ENCODE measurements at places on chromosomes 1 and 21.
A peak's percentile ranks its signal among the peaks of the same experiment; 100 is the strongest.

DNA sequence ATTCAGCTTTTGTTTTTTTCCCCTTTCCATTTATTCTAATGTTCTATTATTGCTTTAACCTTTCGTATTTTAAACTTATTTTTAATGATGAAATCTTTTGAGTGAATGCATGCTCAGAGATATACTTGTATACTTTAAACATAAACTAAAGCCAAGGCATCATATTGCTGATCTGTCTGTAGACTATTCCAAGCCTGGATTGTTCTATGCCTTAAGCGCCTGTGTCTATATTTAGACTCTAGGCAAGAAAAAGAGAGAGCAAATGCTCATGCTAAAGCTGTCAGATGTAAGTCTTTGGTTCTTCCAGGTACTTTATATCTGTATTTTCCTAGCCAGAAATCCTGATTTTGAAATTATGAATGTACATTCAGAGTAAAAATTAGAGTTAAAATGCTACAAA, 14.4 kb downstream of the SH3GLB1 start:
- no peak for DNase-seq

- DNase-seq: no peak
Observed at GRCh38 chr1:59481881-59482505, 185.1 kb downstream of the FGGY start.

GRCh38 chr1:5927506-5928370, 64.5 kb downstream of the NPHP4 start:
- DNase-seq: no peak

DNA sequence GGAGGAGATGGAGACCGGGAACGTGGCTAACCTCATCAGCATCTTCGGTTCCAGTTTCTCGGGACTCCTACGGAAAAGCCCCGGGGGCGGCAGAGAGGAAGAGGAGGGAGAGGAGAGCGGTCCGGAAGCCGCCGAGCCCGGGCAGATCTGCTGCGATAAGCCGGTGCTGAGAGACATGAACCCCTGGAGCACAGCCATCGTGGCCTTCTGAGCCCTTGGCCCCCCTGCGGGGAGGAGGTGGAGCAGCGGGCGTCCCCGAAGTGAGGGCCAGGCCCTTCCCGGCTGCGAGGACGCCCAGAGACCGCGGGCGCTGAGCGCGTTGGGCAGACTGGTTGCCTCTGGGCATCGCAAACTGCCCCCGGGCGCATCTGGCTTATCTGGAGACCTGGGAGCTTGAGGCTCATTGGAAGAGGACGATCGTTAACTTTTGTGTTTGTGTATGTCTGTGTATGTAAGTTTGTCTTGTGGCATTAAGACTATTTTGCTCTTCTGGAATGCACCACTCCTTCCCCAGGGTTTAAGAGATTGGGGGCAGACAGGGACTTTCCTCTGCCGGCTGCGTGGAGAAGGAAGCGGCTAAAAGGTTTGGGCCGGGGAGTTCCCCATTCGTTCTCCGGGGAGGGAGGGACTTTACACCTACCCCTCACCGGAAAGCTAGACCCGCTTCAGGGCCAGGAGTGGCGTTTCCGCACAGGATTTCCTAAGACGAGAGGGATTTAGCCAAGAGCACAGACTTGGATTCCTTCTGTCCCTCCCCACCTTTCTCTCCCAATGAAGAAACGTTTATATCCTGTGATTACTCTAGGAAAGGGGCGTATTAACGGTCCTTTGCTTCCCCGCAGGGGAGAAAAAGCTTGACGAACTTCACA, 1.4 kb downstream of the IER5 start:
- peak; percentile 66 for DNase-seq

GRCh38 chr21:45130324-45130774, 56.0 kb downstream of the ADARB1 start:
- no peak for DNase-seq

- DNase-seq: no peak
Observed at GRCh38 chr1:205936846-205937586, 6.2 kb downstream of the SLC26A9 start.

DNA sequence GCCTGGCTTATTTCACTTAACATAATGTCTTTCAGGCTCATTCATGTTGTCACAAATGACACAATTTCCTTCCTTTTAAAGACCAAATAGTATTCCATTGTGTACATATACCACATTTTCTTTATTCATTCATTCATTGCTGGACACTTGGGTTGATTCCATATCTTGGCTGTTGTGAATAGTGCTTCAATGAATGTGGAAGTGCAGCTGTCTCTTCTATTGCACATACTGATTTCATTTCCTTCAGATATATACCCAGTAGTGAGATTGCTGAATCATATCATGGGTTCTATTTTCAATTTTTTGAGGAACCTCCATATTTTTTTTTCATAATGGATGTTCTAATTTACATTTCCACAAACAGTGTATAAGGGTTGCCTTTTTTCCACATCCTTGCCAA, 38.6 kb upstream of the WLS start:
- DNase-seq: no peak

GRCh38 chr1:170407138-170407537, 124.8 kb upstream of the GORAB start:
- no peak for DNase-seq

- no peak for DNase-seq
Observed at GRCh38 chr1:63054184-63054583, 268.2 kb upstream of the FOXD3 start.

DNA sequence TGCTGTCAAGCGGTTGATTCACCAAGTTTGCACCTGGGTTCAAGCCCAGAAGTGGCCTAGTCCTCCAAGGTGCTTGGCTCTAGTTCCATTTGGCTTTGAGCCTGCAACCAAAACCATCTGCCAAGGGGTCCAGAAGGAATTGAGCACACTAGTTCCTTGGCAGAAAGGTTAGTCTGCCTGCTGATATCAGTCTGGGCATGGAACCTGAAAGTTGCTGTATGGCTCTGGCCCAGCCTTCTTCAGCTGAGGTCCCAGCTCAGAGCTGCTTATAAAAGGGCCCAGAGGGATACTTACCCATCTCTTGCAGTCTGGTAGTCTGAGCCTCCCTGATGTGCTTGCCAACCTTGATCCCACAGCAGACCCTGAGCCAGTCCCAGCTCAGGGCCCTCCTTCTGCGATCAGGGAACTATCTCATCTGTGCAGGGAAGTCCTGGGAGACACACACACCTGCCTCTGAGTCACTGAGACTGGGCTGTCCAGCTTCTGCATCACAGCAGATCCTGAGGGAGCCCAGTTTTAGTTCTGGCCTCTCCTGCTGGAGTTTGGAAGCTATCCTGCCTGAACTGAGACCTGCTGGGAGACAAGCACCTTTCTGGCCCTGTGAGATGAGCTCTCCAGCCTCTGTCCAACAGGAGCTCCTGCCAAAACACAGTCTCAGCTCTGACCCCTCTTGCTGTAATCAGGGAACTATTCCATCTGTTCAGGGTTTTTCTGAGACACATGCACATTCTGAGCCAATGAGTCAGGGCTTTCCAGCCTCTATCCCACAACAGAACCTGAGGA, 75.8 kb downstream of the CTH start:
- no peak for DNase-seq

DNA sequence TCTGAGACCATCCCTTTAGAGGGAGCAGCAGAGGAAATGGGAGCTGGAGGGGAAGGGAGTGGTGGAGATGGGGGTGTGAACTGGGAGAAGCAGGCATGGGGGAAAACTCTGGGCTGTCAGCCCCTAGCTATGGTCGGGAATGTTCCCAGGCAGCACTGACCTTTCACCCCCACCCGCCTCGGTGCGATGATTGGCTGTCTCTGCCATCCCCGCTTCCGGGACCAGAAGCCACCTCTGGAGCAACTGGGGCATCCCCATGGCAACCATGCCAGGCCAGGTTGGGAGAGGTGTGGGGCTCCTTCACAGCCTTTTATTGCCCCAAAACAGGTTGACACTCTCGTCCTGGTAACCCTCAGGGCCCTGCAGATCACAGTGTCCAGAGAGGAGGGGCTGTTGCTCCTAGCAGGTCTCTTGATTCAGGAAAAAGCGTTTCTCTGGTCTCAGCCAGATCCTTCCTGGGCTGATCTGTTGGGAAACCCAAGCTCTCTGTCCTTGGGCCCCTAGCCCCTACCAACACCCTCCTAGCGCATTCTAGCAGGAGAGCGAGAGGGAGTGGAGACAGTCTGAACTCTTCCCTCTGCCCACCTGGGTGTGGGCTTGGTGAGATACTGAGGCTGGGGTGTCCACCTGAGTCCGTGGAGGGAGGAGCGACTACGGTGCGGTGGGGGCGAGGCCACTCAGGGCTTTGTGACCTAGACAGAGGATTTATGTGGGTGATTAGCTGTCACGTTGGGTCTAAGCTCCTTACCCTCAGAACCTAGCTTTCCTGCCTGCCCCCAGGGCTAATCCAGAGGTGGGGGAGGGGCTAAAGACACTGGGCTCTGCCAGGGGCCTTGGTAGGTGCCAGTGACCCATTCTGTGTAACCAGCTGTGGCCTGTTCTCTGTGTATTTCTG, 12.2 kb upstream of the SLC6A9 start:
- no peak for DNase-seq

- no peak for DNase-seq
Observed at GRCh38 chr1:183783767-183784637, 20.9 kb upstream of the RGL1 start.

DNA sequence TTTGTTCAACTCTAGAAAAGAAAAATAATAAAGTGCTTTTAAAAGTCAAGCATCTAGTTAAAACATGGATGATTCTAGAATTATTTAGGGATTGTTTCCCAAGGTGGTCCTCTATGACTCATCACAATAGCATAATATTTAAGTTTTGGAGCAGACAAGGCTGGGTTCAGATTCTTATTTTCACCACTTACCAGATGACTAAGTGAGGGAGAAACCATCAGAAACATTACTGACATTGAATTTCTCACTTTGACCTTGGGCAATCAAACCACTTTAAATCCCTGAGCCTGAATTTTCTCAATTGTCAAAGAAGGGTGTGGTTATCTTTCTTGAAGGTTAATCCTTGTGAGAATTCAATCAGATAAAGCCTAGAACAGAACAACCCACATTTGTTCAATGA, 102.5 kb upstream of the PTGFR start:
- no peak for DNase-seq

DNA sequence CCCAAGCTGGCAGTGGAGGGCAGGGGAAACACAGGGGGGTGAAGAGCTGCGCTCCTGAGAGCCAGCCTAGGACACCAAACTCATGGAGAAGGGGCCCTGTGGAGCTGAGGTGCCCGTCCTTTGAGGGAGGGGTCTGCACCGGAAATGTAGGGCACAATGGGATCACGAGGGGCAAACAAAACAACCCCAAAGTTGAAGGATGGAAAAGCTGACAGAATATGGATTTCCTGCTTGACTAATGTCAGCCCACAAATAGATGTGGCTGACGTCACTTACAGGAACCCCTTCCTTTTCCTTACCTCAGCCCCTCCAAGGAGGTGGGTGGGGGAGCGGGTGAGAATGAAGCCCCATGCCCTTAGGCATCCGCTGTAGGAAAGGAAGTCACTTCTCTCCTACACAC, 110.9 kb downstream of the KCNN3 start:
- peak; percentile 25 for DNase-seq

- DNase-seq: no peak
Observed at GRCh38 chr1:238642231-238642630, 744.1 kb upstream of the CHRM3 start.

- no peak for DNase-seq
Observed at GRCh38 chr1:195791796-195792195, 816.4 kb downstream of the KCNT2 start.

- DNase-seq: no peak
Observed at GRCh38 chr1:226342656-226343055, 33.7 kb upstream of the LIN9 start.

DNA sequence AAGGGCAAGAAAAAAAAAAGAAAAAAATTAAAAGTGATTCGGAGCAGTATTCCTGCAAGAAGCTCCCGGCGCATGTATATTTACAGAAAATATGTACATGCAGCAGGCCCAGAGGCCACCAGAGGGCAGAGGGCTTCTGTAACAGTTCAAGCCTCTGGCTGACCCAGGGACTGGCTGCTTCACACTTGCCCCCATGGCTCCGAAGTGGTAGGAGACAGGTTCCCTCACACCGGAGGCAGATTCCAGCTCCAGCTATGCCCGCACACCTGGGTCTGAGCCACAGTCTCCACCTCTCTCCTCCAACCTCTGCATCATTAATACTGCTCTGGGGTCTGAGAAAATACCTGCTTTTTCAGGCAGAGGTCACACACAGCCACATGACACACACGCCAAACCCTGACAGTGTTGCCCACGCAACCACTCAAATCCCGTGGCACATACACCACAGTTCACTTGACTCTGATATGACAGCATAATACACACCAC, 2.2 kb upstream of the ARHGAP30 start:
- DNase-seq: peak; percentile 20

DNA sequence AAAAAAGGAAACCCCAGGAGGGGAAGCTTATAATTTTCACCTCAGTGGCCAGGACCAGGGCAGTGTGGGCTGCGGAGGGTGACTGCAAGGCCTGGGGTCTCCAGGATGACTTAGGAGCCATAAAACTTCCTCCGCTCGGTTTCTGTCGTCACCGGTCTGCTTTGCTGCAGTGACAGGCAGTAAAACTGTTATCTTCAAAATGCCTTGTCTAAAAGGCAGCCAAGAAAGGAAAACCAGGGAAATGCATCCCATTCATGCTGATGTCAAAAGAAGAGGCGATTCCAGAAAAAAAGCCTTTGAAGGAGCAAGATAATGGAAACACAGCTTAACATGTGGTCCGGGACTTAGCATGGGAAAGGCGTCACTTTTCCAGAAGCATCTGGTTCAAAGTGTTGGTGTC, 42.0 kb downstream of the COL6A1 start:
- DNase-seq: no peak

GRCh38 chr1:184096005-184096404, 44.5 kb downstream of the TSEN15 start:
- no peak for DNase-seq

DNA sequence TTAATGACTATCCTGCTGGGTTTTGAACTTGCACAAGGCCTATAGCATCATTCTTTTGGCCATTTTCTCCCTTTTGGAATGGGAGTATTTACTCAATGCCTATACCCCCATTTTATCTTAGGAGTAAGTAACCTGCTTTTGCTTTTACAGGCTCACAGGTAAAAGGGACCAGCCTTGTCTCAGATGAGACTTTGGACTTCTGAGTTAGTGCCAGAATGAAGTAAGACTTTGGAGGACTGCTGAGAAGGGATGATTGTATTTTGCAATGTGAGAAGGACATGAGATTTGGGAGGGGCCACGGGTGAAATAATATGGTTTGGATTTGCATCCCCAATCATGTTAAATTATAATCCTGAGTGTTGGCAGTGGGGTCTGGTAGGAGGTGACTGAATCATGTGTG, 212.7 kb downstream of the FAF1 start:
- DNase-seq: no peak

DNA sequence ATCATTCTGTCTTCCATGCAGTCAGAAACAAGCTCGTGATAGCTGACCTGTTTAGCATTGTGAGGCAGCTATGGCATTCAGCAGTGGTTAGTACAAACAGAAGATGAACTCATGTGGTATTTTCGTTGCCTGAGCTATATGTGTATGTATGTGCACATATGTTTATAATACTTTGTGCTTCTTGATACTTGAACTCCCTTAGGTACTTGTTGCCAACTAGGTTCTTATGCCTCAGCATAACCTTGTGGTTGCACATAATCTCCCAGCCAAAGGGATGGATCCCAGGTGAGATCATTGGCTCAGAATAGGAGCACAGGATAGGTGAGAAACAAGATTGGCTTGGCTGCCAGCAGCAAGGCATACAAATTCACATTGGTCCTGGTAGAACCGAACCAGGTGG, 86.1 kb downstream of the VPS26C start:
- no peak for DNase-seq

All from stimulated activated CD8-positive, alpha-beta memory T cell treated with anti-CD3 and anti-CD28 coated beads, Interleukin-2, amount 100 ng/mL, for 1 hour (primary cell).